ENCODE measurements at places on chromosomes 6 and 20.

DNA sequence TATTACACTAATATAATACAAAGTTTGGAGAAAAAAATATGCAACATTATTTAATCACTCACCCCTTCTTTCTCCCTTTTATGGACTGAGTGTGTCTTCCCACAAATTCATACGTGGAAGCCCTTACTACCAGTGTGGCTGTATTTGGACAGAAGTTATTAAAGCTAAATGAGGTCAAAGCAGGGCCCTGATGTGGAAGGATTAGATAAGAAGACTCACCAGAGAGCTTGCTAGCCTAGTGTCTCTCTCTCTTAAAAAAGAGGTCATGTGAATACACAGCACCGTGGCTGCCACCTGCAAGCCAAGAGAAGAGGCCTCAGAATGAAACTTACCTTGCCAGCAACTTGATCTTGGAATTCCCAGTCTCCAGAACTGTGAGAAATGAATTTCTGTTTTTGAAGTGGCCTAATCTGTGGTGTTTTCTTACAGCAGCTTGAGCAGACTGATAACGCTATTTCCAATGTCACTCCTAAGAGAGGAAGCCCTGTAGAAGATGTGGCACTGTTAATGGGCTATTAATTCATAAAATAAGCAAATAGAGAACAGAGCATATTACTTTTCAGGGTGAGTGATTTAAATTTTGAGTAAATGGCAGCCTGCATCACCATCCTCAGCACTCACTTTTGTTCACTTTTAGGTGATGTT, 233.4 kb downstream of the TBC1D7 start:
- no peak for DNase-seq

GRCh38 chr20:34268851-34269636, 27.8 kb downstream of the ASIP start:
- no peak for DNase-seq

DNA sequence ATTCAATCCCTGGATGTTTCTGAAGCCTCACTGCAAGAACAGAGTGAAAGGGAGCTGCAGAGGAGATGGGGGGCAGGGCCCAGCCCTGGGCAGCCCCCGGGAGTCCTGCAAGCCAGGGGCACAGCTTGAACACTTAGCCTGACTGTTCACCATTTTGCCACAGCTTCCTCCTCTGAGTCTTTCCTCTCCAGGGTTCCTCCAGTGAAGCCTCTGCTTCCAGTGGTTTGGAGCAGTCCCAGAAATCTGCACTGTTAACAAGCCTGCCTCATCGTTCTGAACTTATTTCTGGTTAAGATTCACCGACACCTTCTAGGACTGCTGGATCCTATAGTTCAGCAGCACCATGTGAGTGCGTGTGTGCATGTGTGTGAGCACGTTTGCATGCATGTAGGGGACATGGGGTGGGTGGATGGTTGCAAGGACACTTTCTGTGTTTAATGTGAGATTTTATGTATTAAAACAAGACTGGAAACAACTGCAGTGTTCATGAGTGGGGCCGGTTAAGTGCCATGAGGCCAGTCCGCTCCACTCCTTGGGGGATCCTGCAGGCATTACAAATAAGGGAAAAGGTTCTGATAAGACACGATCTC, 24.6 kb downstream of the CEBPB start:
- no peak for DNase-seq

DNA sequence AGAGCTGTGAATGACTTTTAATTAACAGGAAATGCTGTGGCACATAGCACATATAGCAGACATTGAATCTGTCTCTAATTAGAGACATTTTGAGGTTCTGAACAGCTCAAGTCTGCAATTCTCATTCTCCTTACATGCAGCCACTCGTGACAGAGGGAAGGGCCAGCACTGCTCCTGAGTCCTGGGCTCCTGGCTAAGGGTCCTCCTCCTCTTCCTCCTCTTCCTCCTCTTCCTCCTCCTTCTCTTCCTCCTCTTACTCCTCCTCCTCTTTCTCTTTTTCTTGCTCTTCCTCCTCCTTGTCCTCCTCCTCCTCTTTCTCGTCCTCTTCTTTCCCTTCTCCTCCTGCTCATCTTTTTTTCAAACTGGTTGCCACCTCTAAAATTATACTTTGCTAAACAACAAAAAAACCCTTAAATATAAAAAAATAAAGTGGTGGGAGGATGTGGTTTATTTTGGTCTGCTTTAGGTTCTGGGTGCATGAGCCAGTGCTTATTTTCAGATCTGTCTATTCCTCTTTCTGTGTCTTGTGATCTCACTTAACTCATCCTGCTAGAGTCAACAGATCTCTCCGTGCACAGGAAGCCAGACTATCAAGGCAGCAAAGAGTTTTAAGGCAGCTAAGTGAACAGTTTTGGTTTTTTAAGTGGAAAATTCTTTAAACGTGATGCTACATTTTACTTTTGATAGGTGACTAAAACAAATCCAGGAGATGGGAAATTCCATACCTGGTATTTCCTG, 159.3 kb downstream of the CD83 start:
- DNase-seq, result no peak

DNA sequence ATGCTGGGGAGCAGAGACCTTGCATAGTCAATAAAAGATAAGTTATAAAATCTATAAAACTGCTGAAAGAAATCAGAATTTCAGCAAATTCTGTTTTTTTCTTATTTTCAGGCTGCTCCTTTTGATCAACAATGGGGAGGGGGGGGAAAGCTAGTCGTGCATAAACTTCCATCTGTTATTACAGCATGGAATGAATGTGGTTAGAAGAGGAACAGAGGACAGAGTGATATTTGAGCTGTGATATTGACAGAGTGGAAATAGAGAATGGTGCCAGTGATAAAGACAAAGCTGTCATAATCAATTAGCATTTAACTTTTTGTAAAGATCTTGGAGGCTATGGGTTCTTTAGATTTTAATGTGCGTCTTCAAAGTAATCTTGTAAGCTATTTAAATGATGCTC, 43.4 kb upstream of the QKI start:
- DNase-seq, result no peak

- DNase-seq, result no peak
Measured at GRCh38 chr6:151617539-151617938, 123.7 kb downstream of the CCDC170 start.

GRCh38 chr6:27994616-27995015, 37.6 kb downstream of the OR2B6 start:
- no peak for DNase-seq

GRCh38 chr6:15682965-15683822, 20.4 kb upstream of the DTNBP1 start:
- DNase-seq, result no peak

DNA sequence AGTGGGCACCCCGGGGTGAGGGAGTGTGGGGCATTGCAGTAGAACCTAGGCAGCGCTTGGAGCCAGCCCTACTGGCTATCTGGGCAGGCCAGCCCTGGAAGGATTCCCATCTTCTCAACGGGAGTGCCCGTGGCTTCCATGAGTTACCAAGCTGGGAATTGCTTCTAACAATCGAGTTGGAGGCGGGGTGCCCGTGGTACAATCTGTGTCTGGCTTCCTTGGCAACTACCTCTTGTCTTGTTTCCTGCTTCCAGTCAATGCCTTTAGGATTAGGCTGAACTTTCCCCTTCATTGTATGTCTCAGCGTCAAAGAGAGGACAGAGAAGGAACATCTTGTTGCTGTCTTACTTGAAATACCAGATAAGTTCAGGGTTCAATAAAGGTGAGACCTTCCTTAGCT, 33.3 kb downstream of the PPP1R14C start:
- DNase-seq, result no peak

GRCh38 chr20:39090906-39091305, 128.8 kb downstream of the DHX35 start:
- DNase-seq, result no peak

DNA sequence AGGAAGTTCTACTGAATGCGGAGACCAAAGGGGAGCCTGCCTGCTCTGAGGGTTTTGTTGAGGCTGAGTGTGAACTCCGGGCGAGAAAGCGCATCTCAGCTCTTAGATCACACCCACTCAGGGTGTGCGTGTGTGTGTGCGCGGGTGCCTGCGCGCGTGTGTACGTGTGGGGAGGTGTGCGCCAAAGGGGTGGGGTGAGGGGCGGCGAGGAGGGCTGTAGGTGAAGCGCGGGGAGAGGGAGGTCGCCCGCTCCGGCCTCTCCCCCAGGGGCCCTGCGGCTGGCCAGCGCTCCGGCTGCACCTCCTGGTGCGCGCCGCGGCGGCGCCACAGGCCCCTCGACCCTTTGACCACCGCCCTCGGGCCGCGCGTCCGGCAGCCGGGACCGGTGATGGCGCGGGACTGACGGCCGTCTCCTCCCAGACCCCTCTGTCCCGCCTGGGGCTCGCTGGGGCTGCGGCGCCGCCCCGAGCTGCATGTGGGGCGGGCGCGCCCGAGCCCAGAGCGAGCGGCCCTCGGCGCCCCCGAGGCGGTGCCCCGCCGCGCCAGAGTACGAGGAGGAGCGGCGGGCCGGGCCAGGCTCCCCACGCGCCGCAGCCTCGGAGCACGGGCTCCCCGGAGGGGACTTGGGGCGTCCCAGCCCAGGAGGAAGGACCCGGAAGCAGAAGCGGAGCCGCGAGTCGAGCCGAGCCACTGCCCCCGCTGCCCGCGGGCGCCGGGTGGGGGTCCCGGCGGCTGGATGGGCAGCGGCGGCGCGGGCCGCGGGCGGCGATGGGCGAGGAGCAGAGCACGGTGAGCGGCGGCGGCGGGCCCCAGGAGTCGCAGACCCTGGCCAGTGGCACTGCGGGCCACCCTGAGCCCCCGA, at the start of gene RNF217:
TSS of gene RNF217 (plus strand) at position 661 of the 862 bp plus-strand sequence. CDS start at position 769, 108 bp downstream.
- no peak for DNase-seq

DNA sequence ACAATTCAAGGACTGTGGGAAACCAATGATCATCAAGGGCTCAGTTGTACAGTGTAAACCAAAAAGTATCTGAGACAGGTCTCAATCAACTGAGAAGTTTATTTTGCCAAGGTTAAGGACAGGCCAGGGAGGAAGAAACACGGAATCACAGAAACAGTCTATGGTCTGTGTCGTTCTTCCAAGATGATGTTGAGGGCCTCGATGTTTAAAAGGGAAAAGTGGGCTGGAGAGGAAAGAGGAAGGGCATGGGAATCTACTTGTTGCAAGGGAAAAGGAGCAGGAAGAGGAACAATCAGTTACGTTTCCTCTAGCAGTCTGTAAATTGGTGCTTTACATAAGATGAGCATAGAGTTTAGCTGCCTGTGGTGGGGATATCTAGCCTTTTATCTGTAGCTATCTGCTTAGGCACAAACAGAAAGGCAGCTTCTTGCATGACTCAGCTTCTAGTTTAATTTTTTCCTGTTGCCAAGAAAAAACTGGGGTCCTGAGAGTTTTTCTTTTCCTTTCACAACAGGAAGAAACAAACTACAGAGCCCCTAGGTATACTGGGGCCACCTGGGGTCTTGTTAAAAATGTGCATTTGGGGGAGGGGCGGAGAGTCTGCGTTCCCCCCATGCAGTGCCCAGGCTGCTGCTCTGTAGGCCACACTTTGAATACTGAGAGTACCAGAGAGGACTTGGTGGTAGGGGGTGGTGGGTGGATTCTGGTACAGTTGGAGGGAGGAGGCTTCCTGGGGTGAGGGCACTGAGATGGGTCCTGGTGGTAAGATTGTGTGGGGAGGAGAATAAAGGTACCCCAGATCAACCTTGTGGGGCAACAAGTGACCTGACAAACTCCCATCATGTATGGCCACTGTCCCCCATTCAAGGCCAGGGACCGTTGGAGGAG, 35.3 kb upstream of the EZR start:
- DNase-seq, result no peak

DNA sequence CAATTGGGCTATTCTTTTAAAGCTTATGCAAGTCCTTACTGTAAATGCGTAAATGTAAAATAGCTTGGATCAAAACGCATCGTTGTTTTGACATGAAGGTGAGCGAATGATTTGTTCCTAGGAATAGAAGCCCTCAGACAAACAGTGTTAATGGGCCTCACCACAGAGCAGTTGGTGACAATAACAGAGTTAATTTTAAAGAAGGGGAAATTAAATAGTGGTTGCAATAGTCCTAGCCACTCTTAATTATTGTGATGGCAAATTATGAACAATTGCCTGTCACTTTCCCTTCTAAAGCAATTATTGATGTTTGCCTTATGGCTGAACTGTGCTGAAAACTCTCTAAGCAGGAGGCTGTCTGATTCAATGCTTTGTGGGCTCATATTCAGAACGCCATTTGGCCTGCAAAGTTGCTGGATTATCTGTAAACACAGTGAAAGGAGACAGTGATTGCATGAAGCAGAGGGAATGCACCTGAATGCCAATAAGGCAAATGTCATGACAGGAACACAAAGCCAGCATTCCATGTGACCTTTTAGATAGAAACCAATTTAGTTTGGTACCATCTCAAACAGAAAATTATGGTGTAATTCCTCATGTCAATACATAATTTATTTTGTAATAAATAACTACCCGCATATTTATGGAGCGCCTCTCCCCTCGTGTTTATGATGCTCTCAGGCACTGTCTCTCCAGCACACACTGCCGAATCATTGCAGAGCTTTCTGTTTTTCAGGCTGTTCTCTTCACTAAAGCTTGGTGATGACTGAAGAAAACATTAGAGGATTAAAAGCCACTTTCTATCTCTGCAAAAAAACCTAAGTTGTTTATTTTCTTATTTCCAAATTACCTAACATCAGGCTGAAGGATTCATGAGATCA, 387.5 kb downstream of the HACE1 start:
- no peak for DNase-seq

DNA sequence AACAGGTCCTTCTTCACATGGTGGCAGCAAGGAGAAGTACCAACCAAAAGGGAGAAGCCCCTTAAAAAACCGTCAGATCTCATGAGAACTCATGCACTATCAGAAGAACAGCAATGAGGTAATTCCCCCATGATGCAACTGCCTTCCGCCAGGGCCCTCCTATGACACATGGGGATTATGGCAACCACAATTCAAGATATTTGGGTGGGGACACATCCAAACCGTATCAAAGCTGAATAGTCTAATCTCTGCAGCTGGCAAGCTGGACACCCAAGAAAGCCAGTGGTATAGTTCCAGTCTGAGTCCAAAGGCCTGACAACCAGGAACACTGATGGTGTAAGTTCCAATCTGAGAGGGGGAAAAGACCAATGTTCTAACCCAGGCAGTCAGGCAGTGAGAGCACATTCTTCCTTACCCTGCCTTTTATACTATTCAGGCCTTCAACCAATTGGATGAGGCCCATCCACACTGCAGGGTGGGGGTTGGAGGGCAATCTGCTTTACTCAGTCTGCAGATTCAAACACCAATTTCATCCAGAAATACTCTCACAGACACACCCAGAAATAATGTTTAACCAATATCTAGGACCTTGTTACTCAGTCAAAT, 17.9 kb upstream of the CNKSR3 start:
- no peak for DNase-seq

DNA sequence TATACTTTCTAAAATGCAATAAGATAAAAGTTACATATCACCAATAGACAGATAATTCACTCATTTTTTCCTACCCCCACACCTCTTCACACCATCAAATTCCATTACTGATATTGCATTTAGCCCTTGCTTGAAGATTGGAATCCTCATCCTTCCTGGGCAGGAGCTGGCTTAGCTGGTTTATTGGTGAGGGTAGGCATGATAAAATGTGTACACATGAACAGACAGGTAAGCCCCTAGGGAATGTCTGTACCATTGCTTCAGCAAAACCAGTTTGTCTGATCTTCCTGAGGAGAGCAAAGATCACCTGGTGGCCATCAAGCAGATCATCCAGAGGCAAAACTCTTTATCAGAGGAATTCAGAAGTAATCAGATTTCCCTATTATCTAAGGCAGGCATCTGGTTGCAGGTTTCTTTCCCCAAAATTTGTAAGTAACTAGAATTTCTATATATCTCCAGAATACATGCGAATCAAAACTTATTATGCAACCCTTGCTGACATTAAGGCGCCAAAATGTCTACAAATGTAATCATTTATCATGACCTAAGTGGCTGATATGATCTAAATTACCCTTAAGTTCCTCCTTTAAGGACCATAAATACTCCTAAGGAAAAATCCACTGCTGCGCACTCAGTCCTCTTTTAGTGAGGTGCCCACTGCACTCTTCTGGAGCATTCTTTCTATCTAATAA, 6.6 kb upstream of the FABP7 start:
- DNase-seq, result no peak

- DNase-seq, result no peak
Measured at GRCh38 chr20:36777576-36777975, 4.0 kb upstream of the DSN1 start.

Data from activated CD4-positive, CD25-positive, alpha-beta regulatory T cell (primary cell).